CD4-positive, alpha-beta T cell (primary cell): ENCODE measurements at places on chromosomes 5 and 9. TPM values are rescaled to one million over a fixed set of nuclear protein-coding genes. Genes with fewer than 3 reads are reported as not detected.

GRCh38 chr5:161085056-161085455, 233.0 kb upstream of the ATP10B start:
- DNase-seq, result no peak

DNA sequence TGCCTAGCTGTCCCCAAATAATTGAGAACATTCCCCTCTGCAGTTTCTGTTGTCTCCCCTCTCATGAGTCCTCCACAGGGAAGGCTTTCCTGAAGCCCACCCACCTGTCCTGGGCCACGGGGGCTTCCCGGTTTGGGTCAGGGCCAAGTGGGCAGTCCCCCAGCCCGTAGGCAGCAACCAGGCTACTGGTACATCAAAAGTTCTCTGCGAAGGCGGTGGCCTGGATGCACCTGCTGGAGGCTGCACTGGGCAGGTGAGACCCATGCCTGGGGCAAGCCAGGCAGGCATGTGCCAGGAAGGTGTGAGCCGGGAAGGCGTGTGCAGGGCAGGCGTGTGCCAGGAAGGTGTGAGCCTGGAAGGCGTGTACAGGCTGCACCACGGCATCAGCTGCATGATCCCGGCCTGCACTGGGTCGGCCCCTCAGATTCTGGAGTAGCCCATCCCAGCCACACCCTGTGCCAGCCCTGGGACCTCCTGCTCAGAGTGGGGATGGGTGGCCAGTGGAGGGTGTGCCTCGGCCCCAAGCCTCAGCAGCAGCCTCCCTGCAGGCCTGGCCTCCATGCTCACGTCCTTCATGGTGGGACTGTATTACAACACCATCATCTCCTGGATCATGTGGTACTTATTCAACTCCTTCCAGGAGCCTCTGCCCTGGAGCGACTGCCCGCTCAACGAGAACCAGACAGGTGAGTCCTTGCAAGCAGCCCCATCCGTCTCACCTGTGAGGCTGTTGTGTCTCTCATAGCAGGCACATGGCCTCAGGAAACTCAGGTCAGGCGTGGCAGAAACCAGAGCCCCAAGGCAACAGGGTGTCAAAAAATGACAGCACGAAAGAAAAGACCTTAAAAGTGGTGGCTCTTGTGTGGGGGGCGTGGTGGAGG, 8.7 kb downstream of the SLC6A19 start:
- no peak for DNase-seq

The SAPCD2 gene
- total RNA-seq, result 0.19 TPM

The RPP25L gene
- 5.7 TPM for total RNA-seq

The CCNI2 gene
- 7.2 TPM for total RNA-seq

The PRR16 gene
- not detected for total RNA-seq
